ENCODE measurements at places on chromosomes 7 and 10.

GRCh38 chr10:48978318-48978717 is 38.7 kb upstream of the LRRC18 start:
- DNase-seq, result no peak

- no peak for DNase-seq
These were observed 83.3 kb downstream of the CUL2 start for GRCh38 chr10:35006836-35007235.

DNA sequence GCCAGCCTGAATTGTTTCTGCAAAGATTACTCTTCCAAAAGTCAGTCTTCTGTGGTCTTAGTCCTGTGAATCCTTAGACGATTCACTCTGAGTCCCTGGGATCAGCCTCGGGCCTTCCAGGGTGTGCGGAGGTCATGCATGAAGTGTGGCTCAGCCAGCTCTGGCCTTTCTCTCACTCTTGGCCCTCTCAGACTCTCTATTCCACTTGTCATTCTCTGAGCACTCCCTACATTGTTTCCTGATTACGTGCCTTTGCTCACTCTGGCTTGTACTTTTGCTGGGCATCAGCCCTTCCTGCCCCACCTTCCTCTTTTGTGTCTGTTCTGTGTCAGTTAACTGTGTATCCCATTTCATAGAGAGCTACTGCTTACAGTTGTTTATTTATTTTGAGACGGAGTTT is 36.0 kb downstream of the CCNY start:
- DNase-seq, result no peak

GRCh38 chr7:116028787-116029186 is 1.8 kb downstream of the TFEC start:
- no peak for DNase-seq

GRCh38 chr10:119980956-119981750 is 88.6 kb downstream of the SEC23IP start:
- no peak for DNase-seq

GRCh38 chr7:133691727-133692610 is 435.2 kb upstream of the LRGUK start:
- DNase-seq, result no peak

- DNase-seq, result no peak
These were observed 346.9 kb upstream of the PRKCQ start for GRCh38 chr10:6926971-6927370.

DNA sequence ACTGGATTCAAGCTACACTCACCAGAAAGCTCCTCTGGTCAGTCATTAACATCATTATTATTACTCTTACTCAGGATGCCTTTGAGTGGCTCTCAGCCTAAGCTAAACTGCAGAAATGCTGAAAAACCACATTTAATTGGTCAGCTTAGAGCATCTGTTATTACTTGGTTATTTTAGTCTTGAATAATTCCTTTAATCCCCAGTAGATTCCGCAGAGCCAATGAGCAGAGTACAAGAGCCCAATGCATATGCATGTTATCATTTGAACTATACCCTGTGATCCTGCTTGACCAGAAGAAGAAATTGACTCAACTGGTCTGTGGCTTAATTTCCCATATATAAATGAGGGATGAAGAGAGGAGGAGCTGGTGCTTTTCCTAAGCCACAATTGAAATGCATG is 417.6 kb upstream of the C7orf33 start:
- DNase-seq, result no peak

DNA sequence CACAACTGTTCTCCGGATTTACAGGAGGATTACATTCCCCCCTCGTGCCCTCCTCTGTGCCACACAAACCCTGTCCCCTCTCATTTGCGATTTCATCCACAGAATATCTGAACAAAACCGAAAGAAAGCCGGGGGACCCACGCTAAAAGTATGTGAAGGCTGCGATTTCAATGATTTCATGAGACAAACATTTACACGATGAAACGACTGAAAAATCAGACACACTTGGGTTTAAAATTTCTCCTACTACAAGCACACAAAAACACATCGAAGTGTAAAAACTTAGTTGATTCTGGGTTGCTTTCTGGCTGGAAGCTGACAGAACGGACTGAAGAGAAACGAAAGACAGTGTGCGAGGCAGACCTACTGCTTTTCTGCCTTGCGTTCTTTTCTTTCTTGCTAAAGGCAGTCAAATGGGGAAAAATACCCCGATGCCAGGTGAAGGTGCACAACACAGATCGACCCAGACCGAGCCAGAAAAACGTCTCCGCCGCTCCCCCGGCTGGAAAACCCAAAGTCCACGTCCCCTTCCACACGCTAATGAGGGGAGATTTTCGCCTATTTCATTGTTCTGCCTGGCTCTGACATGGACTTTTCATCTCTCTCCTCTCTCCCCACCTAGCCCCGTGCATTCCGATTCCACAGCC is 1.2 kb downstream of the HIPK2 start:
- peak; percentile 53 for DNase-seq

GRCh38 chr7:150363370-150363769 is 5.3 kb upstream of the REPIN1 start:
- no peak for DNase-seq

GRCh38 chr7:27134392-27134791 is 3.8 kb upstream of the HOXA4 start:
- no peak for DNase-seq

GRCh38 chr7:45173596-45174327 is 16.2 kb downstream of the RAMP3 start:
- DNase-seq, result no peak

- no peak for DNase-seq
These were observed 36.7 kb upstream of the BTBD16 start for GRCh38 chr10:122234416-122234815.

DNA sequence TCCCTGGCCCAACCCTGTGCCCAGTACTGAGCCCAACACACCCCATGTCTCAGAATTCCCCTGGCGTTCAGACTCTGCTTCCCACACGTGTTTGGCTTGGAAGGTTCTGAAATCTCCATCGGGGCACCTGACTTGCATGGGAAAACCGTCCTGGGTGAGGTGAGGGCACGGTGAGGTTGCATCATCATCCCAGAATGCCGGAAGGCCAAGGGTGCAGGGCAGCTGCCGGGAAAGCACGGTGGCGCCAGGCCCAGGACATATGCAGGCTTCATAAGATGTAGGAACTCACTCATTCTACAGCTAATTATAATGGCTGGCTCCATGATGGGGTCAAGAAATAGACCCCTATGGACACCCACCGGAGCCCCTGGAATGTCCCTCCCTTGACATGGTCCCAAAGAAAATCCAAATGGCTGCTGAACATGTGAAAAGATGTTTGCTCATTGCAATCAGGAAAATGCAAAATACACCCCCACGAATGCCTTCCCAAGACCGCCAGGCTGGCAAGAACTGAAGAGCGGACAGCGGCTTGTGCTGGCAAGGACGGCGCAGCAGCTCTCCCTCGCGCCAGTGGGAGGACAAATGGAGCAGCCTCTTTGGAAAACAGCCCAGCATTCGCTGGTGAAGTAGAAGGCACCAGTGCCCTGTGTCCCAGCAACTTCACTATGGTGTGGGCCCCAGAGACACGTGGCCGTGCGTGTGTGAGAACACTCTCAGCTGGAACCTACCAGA is 2.3 kb downstream of the KNDC1 start:
- no peak for DNase-seq

GRCh38 chr7:10981317-10981716 is 7.6 kb downstream of the PHF14 start:
- no peak for DNase-seq

DNA sequence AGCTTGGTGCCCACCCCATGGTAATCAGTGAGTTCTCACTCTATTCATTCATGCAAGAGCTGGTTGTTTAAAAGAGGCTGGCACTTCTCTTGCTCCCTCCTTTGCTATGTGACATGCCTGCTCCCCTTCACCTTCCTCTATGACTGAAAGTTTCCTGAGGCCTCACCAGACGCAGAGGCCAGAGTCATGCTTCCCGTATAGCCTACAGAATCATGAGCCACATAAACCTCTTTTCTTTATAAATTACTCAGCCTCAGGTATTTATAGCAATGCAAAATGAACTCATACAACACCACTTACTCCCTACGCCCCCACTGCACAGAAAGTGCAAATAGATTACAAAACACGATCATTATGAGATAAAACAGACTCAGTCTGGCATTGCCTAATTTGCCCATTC is 39.0 kb downstream of the SEC61G start:
- no peak for DNase-seq

DNA sequence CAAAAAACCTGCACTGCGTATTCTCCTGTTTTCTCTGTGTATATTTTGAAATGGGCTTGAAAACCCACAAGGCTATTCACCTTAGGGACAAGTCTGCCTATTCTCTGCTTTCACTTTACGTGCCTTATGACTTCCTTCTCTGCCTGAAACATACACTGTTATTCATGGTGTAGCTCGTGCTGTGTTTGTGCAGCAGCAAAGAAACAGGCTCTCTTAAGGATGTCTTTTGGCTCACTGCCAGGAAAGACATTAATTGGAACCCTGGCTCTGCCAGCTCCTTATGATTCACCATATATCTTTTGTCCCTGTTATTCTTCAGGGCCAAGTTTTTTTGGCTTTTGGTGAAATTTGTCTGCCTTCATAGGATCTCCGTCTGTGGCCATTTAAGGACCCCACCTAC is 92.4 kb downstream of the TMEM106B start:
- DNase-seq, result no peak

GRCh38 chr10:101221549-101221948 is 7.7 kb downstream of the LBX1 start:
- no peak for DNase-seq

- no peak for DNase-seq
These were observed 570 bp upstream of the PRTFDC1 start for GRCh38 chr10:24952707-24953645.

GRCh38 chr7:27636326-27637006 is 26.2 kb downstream of the HIBADH start:
- no peak for DNase-seq

- DNase-seq, result no peak
These were observed 34.4 kb downstream of the NRCAM start for GRCh38 chr7:108421720-108422331.

DNA sequence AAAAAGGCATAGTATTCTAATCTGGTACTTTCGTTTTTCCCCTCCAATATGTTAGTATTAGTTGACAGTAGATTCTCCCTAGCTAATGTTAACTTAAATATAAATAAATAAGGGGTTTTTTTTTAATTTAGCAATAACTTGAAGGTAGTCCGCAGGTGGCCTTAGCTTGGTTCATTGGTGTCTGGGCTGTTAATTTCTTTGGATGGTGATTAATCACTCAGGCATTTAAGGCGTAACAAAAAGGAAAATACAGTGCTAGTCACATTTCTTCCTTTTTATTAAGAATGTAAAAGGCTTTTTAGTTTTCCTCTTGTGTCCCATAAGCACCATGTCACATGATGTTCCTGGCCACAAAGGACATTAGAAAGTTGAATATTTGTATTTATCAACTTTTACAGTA is 161.0 kb upstream of the POT1 start:
- DNase-seq, result no peak

DNA sequence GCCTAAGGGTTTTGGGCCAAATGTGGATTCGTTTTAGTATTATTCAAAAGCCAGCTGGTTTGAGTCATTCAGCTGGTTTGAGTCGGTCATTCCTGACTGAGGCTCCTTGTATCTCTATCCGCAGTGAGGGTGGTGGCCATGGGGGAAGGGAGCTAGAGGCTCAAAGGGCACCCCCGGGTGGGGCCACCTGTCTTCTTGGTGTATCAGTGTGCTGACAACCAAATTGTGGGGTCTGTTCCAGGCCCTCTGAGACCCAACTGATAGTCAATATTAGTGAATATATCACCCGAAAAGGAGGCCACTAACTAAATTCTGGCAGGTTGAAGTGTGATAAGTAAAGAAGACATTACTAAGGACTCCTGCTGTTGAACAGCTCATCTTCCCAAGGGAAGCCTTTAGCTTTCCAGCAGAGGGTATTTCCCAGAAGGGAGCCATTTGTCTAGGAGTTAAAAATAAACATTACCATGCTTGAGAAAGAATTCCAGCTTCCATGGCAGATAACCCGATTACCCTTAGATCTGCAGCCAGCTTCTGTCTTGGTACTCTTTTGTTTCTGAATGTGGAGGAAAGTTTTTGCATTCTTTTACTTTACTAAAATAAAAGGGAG is 29.9 kb upstream of the DDX50 start:
- DNase-seq, result no peak

DNA sequence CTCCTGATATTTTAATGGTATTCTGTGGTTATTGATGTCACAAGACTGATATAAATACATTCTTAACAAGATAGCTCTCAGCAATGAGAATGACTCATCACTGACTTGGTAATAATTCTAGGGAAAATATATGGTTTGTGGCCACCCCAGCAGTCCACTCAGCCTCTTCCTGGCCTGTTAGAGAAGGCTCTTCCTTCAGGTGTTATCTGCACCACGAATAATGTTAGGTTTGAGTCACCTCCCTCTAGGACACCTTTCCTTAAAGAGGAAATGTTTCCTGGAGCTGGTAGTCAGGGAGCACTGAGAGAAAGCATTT is 163.3 kb downstream of the SVIL start:
- no peak for DNase-seq

GRCh38 chr7:38561166-38561565 is 70.0 kb downstream of the AMPH start:
- DNase-seq, result no peak
